NCI-H1694 treated with DMSO at 0.1 percent for 48 hours (cell line): ENCODE measurements at places on chromosomes 4 and X.

GRCh38 chr4:1515156-1515555, 108.9 kb upstream of the NKX1-1 start:
- DNase-seq, result no peak

- no peak for DNase-seq
Observed at GRCh38 chr4:14321723-14322122, 680.6 kb upstream of the CPEB2 start.

DNA sequence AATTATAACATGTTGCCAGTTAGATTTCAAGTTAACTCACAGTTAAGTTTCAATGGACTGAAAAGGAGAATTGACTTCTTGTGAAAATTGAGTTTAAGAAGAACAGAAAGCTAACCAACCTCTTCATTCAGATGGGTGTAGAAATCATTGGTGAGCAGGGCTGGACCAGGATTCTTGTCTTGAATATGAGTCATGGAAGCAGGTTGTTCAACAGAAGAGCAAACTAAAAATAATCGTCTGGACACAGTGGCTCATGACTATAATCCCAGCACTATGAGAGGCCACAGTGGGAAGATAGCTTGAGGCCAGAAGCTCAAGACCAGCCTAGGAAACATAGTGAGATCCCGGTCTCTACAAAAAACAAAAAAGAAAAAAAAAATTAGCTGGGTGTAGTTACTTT, 98.2 kb downstream of the ARSJ start:
- no peak for DNase-seq

GRCh38 chrX:6292599-6292998, 63.9 kb upstream of the NLGN4X start:
- no peak for DNase-seq

DNA sequence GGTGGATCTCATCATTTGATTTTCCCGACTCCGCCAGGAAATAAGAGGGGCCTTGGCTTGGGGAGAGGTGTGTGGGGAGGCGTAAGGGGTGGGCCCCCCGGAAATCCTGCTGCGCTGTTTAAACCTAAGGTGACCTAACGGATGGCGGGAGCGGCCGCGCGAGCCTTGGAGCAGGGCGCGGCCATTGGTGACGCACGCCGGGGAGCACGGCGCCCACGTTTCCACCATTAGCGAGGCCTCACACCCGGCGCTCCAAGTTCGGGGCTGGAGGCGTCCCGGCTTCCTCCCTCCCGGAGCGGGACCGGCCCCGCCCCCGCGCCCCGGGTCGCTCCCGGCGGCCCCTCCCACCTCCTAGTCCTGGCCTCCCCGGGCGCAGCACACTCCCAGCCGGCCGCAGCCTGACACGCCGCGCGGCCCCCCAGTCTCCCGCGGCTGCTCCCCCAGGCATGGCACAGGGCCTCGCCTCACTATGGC, at the start of gene SMS:
Gene SMS (plus strand): TSS at position 354 of the 474 bp plus-strand sequence. CDS start 116 bp downstream, at position 470.
- peak; percentile 1 for DNase-seq

DNA sequence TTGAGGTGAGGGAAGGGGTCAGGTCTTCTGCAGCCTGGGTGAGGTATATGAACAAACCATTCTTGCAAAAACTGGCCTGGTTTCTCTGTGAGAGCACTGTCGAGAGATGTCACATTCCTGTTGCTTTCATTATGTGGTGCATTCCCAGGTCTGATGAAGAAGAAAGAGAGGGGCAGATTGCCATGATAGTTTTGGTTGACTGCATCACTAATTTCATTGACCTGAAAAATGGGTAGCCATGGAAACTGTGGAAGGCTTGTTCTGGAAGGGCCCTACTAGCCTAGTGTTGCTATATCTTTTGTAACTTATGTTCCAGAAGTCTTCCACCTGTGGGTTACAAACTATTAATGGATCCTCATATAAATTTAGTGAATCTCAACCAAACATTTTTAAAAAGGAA, 32.9 kb upstream of the CYBB start:
- DNase-seq, result no peak

- no peak for DNase-seq
Observed at GRCh38 chr4:12692815-12693214, 791.3 kb downstream of the RAB28 start.

GRCh38 chr4:57132743-57133137, 22.6 kb upstream of the IGFBP7 start:
- no peak for DNase-seq

GRCh38 chrX:133434197-133434820, 19.0 kb upstream of the GPC4 start:
- DNase-seq, result no peak

DNA sequence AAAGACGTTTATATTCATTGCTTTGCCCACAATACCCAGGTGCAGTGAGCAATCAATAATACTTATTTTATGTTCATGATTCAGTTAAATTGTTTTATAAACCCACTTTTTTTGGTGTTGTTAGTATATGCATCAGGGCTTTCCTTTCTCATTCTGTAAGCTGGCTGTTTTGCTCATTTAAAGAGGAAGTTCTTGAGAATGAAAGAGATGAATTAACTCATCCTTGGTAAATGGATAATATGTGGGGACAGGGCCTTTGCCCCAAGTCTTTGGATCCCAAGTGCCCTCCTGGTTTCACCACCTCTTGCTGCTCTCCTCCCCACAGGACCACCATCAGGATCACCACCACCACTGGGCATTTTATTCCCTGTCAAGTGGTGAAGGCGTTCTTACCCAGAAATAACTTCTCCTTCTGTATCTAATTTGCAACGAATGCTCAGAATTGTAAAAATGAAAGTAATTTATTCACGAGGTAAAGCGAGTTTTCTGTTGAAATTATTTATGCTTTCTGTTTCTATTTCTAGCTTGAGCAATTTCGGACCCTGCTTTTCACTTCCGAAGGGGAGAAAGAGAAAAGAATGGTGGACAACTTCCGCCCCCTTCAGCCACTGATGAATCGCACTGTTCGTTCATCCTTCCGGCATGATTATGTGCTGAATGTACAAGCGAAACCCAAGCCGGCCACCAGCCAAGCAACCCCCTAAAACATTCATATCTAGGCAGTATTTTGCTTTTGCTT, 8.2 kb upstream of the ZRSR2 start:
- no peak for DNase-seq

GRCh38 chr4:26323821-26324220, 3.0 kb downstream of the RBPJ start:
- no peak for DNase-seq
